Stimulated activated CD4-positive, alpha-beta T cell treated with anti-CD3 and anti-CD28 coated beads, Interleukin-15, amount 100 ng/mL, for 48 hours (primary cell): ENCODE measurements at places on chromosomes 6 and 20.

DNA sequence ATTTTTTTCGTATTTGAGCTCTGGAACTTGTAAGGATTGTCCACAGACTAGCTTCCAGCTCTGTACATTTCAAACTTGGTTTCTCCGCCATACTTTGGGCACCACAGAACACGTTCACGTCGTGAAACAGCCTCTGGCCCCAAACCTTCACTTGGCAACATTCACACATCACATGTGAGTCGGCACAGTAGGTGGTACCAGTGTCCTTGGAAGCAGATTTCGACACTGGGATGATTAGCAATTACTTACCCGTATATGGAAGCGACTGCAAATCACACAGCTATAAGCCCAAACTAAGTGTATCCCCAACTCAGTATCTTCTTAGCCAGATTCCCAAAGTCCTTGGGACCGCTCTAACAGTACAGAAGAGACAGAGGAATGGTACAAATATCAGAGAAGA is 60.2 kb downstream of the MAFB start:
- no peak for DNase-seq

- DNase-seq = no peak
Measured at GRCh38 chr6:6177754-6178153, 142.7 kb downstream of the F13A1 start.

DNA sequence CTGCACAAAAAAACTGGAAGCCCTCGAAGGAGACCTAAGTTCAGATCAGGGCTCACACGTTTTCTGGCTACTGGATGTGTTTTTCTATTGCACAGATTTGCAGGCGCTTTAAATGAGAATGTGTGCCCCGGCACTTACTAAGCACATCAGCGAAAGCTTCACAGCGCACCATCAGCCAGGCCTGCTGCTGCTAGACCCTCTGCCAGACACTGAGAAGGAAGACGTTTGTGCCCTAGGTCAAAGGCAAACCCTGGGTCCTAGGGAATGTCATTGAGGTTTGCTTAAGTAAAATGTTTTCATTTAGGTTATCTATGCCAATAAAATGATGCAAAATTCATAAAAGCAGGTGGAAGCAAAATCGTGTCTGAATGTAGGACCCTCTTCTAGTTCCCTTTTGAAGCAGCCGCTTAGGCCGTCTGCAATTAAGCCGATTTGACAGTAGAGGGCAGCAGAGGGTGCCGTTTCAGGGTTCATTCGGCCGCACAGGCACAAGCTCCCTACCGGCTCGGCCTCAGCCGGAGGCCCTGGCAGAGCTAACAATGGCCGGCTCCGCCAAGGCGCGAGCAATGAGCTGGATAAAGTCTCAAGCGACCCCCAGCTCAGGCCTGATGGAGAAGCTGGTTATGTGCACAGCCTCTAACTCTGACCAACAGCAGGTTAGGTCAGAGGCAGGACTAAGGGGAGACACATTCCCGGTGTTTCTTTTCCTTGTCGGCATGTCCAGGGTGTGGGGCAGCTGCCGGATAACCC is 107.2 kb upstream of the FOXA2 start:
- DNase-seq = peak; percentile 38

DNA sequence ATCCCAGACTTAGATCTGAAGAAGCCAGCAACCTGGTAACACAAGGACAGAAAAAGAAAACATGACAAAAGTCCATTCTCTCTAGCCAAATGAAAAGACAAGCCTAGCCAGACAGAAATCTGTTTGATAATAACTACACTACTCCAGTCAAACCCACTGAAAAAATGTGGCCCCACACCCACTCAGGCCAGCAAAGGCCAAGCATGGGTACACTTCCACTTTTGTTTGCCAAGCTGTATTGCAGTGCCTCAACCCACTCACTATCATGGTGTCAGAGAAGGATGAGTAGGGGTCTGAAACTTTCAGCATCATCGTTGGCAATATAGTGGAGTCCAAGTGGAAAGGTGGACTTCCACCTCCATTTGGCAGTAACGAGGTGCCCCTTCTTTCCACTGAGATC is 45.8 kb downstream of the EPM2A start:
- DNase-seq = no peak

DNA sequence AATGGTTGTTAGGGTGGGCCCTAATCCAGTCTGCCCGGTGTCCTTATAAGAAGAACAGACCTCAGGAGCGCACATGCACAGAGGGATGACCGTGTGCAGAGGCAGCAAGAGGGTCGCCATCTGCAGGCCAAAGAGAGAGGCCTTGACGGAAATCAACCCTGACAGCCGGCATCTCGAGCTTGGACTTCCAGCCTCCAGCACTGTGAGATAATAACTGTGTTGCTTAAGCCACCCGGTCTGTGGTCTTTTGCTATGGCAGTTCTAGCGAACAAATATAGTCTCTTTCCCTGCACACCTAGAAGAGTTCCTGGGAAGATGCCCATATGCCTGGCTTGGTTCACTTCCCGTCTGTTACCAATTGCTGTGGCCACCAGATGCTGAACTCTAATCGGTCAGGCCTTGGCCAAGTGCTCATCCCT is 35.3 kb upstream of the PTGIS start:
- DNase-seq = no peak

- no peak for DNase-seq
Measured at GRCh38 chr6:157113389-157113788, 209.9 kb downstream of the TMEM242 start.
